ENCODE measurements at places on chromosomes 1 and 21. TPM values are rescaled to one million over a fixed set of nuclear protein-coding genes. Genes with fewer than 3 reads are reported as not detected.

DNA sequence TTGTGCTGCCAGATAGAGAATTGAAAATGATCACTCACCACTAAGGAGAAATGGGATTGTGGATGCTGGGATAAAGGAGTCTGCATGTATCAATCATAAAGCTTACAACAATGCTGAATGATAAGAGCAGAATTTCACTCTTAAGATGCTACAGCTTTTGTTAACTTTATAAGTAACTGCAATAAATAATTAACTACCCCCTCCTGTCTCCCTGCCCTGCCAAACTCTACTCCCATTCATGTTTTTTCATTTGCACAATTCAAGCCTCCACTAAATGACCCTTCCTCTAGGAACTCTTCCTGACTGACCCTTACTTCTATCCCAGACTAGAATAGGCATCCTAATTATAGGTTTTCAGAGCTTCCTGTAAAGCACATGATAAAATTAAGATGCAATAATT, 14.9 kb downstream of the MTF1 start:
- no peak for DNase-seq

DNA sequence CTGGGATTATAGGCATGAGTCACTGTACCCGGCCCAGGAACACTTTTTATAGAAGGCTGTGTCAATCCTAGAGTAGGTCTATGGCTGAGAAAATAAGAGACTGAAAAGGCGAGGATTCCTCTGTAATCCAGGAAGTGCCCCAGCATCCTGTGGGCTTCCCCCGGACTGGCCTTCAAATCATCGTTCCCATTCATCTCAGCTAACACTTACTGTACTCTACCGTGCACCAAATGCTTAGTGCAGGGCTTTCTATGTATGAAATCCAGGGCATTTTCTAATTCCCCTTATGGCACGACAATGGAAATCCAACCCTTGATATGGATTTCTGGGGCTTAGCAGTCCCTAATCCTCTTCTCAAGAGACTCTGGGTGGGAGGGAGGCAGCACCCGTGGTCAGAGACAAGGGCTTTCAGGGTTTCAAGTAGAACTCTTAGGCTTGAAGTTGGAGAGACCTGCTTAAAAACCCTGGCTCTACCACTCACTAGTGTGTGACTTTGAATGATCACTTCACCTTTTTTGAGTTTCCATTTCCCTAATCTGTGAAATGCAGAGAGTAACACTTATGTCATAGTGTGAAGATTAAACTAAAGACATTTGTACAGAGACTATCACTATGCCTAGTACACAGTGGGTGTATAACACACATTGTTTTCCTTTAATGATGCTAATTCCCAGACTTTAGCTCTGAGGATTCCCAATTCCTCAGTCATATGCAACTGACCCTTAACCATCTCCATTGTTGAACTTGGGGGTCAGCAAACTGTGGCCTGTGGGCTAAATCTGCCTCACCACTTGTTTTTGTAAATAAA, 20.3 kb downstream of the MECR start:
- DNase-seq = no peak

GRCh38 chr1:186429017-186429416, 31.9 kb downstream of the PDC start:
- DNase-seq = no peak

- DNase-seq = no peak
Measured at GRCh38 chr1:173301507-173301906, 94.4 kb upstream of the TNFSF4 start.

GRCh38 chr1:87686136-87686495, 357.4 kb downstream of the LMO4 start:
- no peak for DNase-seq

DNA sequence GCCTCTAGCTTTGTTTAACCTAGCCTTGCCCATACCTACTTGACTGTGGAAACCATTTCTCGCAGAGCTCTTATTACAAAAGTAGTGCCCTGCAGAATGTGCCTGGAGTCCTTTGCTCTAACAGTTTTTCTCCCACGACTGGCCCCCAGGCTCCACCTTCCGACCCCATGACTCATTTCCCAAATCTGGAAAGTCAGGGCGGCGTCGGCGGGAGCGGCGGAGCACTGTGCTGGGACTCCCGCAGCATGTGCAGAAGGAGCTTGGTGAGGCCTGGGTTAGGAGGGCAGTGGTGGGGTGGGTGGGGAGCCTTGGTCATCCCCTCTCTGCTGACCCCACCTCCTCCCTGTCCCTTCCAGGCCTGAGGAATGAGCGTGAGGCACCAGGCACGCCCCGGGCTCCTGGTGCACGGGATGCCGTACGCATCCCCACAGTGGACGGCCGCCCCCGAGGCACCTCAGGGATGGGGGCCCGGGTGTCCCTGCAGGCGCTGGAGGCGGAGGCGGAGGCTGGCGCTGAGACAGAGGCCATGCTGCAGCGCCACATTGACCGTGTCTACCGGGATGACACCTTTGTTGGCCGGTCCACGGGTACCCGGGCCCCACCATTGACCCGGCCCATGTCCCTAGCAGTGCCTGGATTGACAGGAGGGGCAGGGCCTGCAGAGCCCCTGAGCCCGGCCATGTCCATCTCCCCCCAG, 47.5 kb downstream of the YARS1 start:
- DNase-seq = no peak

DNA sequence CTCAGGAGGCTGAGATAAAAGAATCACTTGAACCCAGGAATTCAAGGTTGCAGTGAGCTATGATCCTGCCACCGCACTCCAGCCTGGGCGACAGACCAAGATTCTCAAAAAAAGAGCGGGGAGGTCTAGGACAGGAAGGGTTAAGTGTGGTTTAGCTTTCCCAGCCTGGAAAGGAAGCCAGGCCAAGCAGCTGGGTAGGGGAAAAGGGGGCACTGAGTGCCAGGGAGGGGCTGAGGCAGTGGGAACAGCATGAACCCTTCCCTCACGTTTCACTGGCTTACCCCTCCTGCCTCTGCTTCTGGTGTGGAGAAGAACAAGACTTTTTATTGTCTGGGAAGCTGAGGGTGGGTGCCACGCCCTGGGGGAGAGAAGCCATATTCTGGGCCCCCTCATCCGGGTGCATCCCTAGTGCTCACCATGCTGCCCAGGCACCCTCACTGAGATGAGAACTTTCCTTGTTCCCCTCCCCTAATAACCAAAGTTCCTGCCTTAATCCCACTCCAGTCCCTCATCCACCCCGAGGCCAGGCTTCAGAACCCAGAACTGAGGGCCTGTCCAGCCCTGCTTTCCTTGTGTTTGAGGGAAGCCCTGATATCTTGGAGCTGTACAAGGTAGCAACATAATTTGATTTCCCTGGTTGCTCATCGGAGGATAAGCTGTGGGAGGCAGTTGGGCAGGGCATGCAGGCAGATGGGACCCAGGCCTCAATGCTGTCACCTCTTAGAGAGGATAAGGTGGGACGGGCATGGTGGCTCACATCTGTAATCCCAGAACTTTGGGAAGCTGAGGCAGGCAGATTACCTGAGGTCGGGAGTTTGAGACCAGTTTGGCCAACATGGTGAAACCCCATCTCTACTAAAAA, 2.0 kb upstream of the LMNA start:
- DNase-seq = no peak

- DNase-seq = no peak
Measured at GRCh38 chr21:24824209-24824608, 783.1 kb downstream of the MRPL39 start.

DNA sequence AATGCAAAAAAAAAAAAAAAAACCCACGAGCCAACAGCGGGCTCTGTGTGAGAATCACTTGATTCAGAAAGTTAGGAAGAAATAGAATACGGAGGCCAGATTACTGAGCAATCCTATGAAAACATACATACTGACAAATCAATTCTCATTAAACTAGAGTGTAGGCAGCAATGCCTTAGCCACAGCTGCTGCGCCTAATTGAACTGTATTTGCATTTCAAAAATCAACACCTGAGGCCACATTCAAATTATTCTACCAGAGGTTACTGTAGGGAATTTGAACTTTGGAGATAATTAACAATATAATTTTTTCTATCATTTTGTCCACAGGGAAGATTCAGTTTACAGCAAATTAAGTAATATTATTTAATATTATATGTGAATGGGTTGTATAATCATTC, 138.4 kb upstream of the PLD5 start:
- no peak for DNase-seq

DNA sequence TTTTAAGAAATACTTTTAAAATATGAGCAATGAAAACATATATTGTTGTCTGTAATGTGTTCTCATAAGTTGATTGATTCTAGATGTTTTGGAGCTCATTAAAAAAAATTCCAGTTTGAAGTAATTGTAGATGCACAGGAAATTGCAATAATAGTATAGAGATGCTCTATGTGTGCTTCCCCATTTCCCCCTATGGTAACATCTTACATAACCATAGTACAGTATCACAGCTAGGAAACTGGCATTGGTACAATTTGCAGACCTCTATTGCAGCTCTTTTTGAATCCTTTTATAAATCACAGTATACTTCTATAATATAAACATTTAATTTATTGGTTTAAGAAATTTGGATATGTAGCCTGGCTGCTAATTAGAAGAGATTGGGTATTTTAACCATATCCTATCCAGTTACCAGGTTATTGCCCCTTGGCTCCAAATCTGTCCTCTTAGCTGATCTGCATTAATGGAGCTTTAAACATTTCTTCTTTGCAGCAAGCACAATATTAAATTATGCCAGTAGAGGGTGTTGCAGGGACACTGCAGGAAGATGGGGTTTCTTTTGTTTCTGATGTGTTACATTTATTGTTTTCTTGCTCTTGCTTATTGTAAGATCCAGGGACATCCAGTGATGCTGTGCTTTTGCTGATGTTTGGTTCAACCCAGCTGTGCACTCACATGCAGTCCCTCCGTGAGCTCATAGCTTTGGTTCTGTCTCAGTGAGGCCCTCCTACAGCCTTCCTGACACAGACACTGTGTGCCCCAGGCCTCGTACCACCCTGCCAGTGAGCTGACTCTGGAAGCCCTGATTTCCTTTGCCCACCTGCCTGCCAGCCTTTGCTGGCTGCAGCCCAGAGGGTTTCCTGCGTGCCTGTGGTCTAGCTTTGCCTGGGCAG, 103.3 kb downstream of the RABGAP1L start:
- peak; percentile 65 for DNase-seq

DNA sequence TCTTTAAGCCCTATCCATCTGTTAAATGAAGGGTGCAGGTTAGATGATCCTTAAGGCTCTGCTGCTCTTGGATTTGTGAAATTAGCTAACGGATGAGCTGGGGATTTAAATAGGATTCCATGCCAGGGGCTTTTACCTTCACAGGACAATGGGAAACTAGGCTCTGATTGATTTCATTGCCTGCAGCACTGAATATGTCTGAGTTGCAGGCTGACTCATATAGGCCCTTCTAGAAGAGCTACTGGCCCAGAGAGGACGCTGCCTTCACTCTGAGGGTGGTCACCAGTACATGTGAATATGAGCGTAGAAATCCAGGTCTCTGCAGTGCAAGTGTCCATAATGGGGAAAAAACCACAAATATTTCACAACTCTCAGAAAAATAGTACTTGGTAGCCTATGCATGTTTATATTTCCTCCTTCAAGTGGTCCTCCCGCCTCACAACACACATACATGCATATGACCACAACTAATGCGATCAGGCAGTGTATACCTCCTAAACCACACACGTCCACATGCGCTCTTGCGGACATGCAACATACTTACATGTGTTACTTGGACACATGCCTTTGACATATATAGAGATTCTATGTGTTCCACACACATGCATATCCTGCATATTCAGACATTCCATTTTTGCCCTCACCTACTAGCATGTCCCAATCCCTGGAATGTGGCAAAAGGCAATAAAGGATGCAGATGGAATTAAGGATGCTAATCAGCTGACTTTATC, 233.8 kb upstream of the JUN start:
- no peak for DNase-seq

DNA sequence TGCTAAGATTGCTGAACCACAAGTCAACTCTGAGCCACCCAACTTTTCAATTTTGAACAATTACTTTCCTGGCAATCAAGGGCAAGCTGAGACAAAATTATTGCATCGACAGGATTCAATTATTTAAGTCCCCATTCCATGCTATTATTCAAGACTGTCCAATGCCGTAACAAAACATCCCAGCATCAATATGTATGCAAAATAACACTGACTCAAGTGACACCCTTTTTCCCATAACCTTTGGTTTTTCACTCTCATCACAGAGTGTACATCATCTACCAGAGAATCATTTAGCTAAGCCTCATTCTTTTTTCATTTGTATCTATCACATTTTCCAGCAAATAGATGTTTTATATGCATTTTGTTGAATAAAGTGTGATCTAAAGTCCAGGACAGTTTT, 54.6 kb downstream of the ERICH3 start:
- no peak for DNase-seq

DNA sequence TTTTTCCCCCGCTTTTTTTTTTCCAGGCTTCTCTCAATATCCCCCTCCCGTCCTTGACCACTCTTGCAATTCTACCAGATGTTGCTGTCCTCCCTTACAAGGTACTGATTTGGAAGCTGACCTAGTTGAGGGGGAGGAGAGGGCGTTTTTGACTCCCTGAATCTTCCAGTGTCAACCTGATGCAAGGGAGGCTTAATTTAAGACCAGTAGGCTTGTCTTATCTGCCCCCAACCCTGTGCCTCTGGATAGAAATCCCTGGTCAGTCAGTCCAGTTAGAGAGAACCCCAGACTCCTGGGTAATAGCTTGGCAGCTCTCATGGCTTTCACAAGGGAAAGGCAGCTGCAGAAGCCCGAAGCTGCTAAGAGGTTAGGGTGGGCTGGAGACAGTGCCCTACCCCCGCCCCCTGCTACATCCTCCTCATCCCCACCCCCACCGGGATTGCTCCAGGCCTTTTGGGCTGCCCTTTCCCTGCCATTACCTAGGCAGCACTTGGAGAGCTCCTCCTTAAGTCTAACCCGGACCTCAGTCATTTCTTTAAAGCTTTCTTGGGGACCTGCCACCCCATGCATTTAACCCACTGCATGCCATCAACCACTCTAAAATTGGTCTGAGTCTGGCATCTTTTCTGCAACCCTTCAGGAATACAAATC, 3.6 kb downstream of the ACKR1 start:
- DNase-seq = no peak

DNA sequence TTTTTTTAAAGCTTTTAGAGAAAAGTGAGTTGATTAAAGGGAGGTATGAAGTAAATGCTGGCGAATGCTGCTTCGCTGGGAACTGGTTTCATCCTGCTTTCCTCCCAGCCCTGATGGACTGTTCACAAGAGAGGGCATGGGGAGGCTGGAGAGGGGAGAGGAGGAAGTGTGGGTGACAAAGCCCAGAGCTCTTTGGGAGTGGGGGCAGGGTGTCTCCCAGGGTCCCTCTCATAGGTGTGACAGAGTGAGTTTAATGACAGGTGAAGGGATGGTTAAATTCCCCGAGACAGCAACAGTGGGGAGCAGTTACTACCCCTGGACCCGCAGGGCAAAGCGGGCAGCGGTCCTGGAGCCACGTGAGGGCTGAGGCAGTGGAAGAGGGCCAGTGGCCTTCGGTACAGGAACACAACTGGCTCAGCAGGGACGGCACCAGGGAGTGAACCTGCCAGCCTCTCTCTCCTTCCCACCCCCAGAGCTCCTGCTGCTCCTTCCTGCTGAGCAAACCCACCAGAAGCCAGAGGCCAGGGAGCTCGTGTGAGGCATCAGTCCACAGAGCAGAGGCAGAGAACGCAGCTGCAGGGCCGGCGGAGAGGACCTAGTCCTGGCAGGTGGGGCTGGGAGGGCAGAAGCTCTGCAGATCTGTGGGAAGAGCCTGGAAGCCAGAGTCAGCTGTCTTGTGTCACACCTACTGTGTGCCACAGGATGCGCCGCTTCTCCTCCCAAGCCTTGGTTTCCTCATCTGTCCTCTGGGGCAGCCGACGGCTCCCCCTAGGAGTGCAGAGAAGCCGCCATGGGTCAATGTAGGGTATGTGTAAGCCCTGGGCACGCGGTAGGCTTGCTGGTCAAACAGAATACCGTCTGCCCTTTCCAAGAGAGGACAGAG, 20.9 kb upstream of the LRP8 start:
- DNase-seq = no peak

Gene MIA3
- total RNA-seq = 66.0 TPM

Gene SLC9C2
- not detected for total RNA-seq

Gene ILDR2
- total RNA-seq = 0.27 TPM

Gene OR6N1
- not detected for total RNA-seq

Gene FAM72A
- 0.27 TPM for total RNA-seq

Measured in hematopoietic multipotent progenitor cell (in vitro differentiated cells).